Hypothalamus (tissue), 51 donors: ENCODE measurements at places on chromosomes 12 and 14.

- no peak for DNase-seq
Observed at GRCh38 chr12:121957861-121958515, 39.6 kb downstream of the CFAP251 start.

DNA sequence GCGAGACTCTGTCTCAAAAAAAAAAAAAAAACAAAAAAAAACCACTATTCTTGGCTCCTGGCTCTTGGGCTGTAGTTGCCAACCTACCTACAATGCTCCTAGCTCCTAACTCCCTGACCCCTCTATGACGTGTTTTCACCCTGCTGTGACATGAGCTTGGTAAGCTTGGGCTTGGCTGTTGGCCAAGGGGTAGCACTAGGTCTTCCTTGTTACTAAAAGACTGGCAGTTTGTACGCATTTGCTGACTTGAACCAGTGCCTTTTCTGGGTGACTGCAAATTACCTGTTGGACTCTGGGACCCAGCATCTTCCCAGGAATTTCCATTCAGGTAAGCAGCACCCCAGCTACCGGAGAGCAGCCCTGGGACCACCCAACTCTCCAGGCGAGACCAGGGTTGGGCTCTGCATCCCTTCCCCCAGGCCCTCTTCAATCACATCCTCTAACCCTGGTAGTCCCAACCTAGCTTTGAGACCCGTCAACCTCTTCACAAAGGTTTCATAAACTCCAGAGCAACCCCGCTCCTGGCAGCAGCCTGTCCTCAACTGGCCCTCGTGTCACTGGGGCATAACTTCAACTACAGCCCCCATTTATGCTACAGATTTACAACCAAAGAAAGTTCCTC is 8.3 kb downstream of the CDK2AP1 start:
- no peak for DNase-seq

DNA sequence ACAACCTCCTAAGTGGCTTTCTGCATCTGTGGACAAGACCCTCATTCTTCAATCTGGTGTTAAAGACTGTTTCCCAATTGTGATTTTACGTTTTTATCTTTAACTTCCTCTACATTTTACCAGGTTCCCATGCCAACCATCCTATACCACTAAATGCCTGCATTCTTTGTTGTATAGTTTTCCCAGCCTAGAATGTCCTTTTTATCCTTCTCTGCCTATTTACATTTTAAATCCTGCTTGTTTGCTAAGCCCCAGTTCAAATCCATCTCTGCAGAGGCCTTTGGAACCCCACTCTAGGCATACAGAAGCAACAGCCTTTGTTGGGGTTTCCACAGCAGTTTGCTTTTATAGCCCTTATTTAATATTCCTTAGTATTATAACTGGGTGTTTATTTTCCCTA is 325.1 kb upstream of the DDHD1 start:
- no peak for DNase-seq

DNA sequence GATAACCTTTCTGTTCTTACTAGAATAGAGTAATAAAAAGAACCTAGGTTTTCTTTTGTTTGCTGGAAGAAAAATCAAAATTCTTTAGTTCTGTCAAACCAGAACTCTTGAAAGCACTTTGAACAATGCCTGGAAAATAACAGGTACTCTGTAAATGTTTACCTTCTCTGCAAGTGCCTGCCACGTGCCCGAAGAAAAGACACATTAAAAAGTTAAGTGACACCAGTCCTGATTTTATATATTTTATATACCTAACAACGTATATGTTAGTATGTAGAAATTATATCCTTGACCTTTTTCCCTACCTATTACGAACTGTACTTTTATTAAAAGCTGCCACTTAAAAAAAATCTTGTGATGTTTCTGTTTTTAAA is 976 bp downstream of the THAP2 start:
- no peak for DNase-seq

DNA sequence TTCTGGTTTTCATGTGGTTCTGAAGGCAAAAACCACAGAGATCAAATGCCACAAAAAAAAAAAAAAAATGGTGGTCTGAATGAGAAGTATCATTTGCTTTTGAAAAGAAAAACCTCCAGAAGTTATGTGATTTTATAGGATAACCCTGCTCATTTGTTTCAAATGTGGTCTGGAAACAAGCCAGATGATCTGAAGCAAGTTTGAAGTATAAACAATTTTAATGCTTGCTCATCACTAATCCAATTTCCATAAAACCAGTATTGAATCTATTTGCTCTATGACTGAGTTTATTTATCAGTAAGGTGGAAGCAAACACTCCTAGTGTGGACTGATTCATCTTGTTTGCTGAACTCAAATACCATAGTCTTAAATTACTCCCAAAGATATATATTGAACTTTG is 407.3 kb upstream of the FLRT2 start:
- no peak for DNase-seq
